ENCODE measurements at places on chromosomes 5 and 9.

GRCh38 chr9:6782981-6783380 lies 25.2 kb downstream of the KDM4C start:
- DNase-seq, result no peak

GRCh38 chr5:98992552-98992951 lies 63.7 kb upstream of the CHD1 start:
- no peak for DNase-seq

DNA sequence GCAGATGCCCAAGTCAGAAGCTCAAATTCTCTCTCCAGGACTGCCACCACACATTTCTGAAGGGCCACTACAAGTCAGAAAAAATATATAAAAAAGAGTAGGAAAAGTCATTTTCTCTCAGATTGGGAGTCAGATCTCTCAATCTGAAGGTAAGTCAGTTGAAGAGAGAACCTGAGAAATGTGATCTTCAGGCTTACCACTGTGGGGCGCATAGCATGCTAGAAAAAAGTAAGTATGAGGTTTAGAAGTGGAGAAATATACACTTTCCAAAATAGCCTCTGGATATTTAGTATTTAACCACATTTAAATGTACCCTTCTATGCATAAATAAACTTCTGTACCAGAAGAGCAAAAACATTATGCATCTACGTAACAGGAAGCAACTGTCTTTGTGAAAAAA lies 800.7 kb upstream of the CTNND2 start:
- DNase-seq, result no peak

- DNase-seq, result no peak
These were observed 98.5 kb upstream of the ABCA1 start for GRCh38 chr9:105026451-105026850.

DNA sequence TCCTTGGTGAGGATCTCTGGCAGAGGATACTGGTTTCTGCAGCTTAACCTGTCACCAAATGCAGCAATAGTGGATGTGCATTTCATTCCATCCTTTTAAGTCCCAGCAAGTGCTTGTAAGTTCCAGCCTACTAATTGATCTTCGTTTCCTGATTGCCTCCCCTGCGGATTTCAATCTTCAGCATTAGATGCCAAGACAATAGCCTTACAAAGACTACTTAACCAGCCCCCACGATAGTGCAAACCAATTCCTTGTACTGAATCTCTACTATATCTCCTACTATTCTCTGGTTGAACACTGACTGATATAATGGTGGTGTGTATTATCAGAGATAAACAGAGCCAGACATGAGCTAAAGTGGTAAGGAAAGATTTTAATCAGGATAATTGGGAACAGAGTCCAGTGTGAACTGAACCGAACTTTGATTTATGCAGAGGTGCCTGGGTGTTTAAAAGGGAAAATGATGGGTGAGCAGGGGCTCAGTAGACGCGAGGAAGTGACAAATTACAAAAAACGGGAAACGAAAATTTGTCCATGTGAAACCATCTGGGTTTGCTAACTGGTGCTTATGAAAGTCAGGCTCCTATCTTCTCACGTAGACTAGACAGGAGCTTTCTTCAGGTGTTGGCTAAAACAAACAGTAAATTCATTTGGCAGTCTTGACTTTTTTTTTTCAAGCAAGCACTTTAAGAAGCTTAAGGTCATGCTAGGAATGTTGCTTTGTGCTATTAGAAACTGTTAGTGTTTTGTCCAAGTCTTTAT lies 106.9 kb upstream of the ST8SIA4 start:
- no peak for DNase-seq

GRCh38 chr9:9621355-9621940 lies 991.4 kb downstream of the PTPRD start:
- no peak for DNase-seq

DNA sequence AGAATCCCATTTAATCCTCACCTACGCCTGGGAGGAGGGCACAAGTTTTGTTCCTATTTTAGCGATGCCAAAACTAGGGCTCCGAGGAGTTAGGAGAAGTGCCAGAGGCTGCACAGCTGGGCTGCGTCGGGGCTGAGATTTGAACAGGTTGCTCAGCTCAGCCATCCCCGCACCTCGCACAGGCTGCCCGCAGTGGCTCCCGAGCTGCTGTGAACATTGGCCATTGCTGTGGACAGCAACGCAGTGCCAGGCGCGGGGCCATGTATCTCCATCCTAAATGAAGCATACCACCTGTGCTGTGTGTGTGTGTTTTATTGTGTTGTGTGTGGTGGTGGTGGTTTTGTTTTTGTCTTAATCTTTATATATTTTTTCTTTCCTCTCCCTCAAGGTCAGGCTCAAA lies 52.0 kb downstream of the AK8 start:
- DNase-seq, result no peak

GRCh38 chr5:82364497-82364896 lies 86.3 kb upstream of the RPS23 start:
- no peak for DNase-seq

- no peak for DNase-seq
These were observed 55.2 kb downstream of the PLK2 start for GRCh38 chr5:58404734-58405133.

DNA sequence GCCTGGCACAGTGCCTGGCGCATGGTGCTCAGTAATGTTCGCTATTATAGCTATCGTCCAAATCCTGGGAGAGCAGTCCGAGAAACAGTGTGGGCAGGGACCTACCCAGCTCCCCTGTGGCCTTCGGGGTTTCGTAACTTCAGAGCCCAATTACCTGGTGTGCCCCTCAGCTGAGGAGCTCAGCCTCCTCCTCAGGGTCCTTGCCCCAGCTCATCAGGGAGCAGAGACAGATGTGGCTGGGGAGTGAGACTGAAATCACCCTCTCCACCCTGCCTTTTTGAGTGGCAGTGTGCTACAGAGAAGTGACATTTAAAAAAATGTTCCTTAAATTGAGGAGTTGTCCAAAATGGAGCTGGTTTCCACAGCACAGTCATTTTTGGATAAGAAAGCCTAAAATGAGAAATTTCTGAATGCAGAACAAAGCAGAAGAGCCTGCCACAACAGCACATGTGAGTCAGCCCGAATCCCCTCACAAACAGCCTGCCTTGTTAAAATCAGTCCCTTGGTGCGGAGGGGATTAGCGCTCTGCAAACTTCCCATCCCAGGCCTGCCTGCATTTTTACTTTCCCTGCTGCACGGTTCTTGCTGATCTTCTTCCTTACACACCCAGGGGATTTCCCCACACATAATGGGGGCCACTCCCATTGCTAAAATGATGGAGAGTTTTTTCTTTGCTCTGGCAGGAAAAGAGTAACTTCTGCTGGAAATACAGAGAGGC lies 78.1 kb upstream of the PITX1 start:
- DNase-seq, result no peak

DNA sequence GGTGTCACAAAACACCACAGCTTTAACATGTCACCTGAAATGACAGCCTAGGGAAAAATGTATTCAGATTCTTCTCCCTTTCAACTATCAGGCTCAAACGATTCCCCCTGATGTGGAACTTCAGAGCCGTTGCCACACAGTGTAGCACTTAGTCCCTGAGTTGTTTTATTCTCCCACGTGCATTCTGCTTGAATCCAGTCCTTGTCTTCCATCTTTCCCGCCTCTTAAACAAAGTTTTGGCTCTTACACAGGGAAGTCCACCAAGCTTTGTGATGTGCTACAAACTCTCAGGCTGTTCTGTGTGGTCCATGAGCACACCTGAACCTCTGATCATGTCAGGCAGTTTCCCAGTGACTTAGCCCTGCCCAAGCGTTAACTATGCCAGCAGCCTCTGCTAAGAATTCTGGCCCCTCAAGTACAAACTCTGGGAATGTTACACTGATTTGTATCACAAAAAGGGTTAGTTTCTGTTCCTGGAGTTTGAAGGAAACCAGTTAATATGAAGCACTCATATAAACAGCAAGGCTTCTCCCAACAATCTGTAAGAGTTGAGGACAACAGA lies 45.8 kb upstream of the RNF38 start:
- no peak for DNase-seq

GRCh38 chr9:78143281-78144007 lies 92.4 kb upstream of the CEP78 start:
- no peak for DNase-seq

GRCh38 chr9:27792971-27793689 lies 219.8 kb upstream of the C9orf72 start:
- DNase-seq, result no peak

GRCh38 chr5:108420755-108421154 lies 38.9 kb upstream of the FBXL17 start:
- DNase-seq, result no peak

- no peak for DNase-seq
These were observed 24.9 kb upstream of the TARS1 start for GRCh38 chr5:33415811-33416354.

DNA sequence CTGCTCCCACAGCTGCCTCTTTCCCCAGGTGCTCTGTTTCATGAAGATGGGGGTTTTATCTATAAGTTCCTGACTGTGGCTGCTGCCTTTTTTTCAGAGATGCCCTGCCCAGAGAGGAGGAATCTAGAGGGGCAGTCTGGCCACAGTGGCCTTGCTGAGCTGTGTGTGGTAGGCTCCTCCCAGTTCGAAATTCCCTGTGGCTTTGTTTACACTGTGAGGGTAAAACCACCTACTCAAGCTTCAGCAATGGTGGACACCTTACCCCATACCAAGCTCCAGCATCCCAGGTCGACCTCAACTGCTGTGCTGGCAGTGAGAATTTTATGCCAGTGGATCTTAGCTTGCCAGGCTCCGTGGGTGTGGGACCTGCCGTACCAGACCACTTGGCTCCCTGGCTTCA lies 250.0 kb downstream of the FER start:
- DNase-seq, result no peak

DNA sequence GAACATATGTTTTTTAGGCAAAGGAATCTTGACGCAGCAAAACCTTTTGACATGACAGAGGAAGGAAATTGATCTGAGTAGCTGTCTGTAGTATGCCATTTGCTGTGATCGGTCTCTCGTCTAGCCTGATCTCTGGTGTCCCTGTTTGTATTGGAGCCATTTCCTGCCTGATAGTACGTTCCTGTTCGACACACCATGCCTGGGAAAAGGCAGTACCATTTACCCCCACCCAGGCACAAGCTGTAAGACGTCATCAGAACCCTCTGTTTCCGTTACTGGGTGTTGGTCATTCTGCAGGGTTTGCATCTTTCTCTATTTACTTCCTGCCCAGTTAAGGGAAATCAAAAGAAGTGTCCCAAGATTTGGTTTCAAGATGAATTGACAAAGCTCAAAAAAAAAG lies 129.7 kb downstream of the CEMIP2 start:
- no peak for DNase-seq

- DNase-seq, result no peak
These were observed 871.4 kb upstream of the C9orf72 start for GRCh38 chr9:28444637-28445036.

DNA sequence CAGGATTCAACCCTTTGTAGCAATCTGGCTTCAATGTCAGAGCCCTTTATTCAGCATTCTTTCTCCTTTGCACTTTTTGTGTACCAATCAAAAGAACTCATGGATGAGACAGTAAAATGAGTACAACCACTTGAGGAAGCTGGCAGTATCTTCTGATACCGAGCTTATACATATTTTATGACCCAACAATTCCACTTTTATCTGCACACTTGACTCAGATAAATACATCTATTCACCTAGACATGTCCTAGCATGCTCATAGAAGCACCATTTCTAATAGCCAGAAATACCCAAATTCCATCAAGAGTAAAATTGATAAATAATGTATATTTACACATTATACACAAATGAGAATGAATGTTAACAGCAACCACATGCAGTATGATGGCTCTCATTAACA lies 111.2 kb upstream of the PTGER4 start:
- no peak for DNase-seq

DNA sequence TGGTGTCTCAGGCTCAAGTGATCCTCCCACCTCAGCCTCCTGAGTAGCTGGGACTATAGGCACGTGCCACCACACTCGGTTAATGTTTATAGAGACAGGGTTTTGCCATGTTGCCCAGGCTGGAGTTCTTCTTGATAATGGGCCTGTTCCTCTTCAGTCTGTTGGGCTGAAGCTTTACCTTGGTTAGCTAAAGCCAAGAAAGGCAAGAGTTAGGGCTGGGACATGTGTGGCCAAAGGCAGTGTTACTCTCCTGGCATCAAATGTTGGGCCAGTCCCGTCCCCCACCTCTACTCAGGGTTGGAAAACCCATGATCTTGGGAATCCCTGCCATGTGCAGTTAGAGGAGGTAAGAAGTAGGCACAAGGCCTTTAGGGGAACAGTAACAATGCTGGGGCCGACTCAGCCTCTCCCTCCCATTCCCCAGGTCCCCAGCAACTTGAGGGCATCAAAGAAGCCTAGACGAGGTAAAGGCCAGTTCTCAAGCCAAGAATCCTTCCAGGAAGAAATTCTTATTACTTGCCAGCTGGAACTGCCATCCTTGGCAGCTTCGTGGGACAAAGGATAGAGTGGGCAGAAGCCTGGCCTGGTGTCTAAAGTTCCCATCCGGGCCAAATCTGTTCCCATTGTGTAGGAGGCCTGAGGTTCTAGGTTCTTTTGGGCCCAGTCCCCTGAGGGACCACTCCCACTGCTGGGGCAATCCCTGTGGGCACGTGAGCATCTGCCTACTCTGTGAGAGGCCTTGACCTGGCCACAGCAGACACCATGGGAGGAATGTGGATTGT lies 4.5 kb downstream of the EGR1 start:
- no peak for DNase-seq

DNA sequence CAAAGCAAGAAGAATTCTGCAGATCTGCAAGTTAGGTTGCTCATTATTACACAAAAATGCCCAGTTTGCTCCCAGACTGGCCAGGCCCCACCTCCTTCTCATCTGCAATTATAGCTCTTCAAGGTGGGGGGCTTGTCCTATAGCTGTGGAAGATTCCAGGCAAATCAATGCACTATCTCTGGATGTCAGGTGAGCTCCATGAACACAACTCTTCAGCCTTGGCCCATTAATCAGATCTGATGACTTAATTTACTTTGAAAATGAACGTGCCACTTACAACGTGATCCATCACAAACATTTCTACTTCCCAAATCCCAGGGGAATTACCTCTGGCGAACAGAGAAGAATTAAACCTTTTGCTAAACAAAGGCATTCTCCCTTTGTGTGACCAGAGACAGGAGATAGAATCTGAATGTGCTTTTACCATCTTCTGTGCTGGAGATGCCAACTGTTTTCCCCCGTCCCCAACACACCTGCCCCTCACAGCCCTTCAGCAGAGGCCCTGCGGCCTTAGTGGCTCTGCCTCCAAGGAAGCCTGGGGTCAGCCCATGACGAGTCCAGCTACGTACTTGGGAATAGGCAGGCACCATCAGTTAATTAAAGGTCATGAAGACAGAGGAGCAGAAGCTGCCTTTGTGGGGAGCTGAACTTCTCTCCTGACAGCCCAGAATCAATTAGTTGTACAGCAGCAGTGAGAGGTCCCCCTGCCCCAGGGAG lies 60.5 kb downstream of the SNX18 start:
- no peak for DNase-seq

DNA sequence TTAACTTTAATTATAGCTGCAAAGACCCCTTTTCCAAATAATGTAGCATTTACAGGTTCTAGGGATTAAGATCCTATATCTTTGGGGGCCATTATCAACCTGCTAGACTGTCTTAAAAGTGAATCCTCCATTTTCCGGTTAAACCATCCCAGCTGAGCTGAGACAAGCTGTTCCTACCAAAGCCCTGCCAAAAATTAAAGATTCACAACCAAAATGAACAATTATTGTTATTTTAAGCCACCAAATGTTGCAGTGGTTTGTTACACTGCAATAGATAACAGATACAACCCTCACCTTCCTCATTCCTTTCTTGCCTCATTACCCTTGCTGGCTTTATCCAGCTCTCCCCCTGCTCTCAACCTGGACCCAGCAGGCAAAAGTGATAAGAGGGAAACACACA lies 343.4 kb downstream of the CDK5RAP2 start:
- DNase-seq, result no peak
